Posterior vena cava (tissue), 2 donors: ENCODE measurements at places on chromosomes 1 and 21.

- no peak for DNase-seq
Observed at GRCh38 chr1:168285971-168286927, 5.6 kb downstream of the TBX19 start.

- DNase-seq, result no peak
Observed at GRCh38 chr1:99180915-99181314, 83.4 kb upstream of the PLPPR4 start.

DNA sequence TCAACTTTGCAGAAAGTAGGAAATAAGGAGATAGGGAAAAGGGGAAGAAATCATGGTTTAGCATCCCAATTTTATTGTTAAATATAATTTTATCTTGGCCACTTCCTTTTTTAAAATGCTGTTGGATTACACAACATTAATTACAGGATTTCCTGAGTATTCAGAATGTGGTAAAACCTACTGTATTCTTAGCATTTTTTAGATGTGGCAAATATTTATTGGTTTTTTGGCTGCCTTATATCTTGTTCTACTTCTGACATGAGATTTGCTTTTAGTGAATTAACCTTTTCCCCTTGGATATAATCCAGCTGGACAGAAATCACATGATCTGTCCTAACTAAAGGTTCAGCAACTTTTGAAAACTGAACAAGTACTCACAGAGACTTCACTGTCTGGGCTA lies 104.9 kb downstream of the PTGS2 start:
- DNase-seq, result no peak

DNA sequence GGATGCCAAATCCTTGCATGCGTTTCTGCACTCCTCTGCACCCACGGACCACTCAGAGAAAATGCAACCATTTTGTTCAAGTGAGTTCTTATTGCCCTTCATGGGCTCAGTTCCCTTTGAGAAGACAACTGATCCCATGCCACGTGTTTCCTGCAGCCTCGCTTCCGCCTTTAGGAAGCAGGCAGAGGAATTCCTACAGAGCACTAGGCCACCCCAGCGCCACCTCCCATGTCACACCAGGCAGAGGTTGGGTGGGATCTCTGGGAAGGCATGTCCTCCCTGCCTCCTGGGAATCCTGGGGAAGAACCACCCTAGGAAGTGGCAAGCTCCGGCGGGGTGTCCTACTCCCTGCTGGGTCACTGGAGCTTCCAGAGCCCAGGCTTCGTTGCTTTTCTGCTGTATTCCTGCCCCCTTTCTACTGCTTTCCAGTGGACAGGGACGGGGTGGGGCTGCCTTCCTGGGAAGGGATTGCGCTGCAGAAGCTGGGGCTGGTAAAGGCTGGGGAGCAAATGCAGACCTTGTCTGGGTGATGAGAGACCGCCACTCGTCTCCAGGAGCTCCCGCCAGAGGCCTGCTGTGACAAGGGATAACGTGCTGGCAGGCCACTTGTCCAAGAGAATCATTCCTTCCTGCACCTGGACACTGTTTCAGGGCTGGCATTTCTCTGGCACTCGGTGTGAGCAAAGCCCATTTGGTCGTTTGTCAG lies 478.2 kb upstream of the VAMP3 start:
- DNase-seq, result no peak

DNA sequence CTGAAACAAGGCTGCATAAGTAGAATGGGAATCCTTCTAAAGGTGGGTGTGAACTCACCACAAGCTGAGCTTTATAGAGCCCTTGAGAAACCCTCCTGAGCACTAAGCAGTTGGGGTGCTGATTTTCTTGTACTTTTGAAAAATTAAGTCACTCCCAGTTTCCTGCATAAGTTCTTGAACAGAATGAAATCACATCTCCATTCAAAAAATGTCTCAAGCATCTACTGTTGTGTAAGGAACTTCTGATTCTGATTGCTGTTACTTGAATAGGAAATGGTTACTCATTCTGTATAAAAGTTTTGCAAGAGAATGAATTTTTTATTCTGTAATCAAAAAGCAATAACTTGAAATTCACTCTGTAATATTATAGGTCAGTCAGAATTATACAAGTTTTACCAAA lies 50.8 kb upstream of the WNT2B start:
- DNase-seq, result no peak

GRCh38 chr1:182955596-182956588 lies 2.9 kb upstream of the SHCBP1L start:
- no peak for DNase-seq

DNA sequence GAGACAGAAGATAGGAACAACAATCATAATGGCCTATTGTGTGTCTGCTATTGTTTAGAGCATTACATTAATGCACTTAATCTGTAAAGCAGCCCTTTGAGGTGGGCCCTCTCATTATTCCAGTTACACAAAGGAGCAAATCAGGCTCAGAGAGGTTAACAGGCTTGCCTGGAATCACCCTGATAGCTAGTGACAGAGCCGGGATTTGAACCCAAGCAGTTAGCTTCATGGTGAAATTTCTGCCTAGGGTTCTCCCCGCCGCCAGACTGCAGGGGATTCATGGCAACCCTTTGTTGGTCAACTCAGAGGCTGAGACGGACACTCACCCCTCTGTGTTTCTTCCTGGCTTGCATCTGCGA lies 7.1 kb downstream of the HEYL start:
- no peak for DNase-seq

DNA sequence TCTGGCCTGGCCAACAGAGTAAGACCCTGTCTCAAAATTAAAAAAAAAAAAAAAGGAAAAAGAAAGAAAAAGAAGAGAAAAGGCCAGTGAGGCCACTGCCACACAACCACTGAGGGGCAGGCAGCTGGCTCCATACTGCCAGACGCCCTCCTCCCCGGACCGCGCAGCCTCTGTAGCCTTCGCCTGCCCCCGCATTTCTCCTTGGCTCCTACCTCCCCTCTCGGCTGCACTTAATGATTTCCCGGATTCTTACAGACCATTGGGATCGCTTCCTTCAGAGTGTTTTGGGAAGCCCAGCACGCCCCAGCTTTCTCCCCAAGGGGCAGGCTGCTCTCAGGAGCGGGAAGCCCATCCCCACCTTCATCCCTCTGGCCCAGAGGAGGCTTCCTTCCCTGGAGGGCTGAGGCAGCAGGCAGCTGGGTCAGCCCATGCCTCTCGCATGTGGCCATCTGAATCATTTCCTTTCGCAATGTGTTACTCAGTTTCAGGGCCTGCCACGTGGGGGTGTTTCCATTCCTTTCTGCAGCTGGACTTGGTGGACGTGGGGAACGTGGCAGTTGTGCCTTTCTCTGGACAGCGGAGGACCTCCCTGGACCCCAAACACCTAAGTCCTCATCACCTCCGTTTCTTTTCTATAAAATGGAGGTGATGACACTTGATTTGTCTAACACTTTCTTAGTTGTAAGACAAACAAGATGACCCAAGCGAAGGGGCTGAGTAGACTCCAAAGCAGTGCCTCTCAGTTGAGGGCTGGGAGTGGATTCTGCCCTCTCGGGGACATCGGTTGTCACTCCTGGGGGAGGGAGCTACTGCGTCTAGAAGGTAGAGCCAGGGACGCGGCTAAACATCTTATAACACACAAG lies 2.3 kb downstream of the SLC2A5 start:
- peak; percentile 87 for DNase-seq

- DNase-seq, result no peak
Observed at GRCh38 chr1:76080552-76081079, 6.1 kb downstream of the ST6GALNAC3 start.

DNA sequence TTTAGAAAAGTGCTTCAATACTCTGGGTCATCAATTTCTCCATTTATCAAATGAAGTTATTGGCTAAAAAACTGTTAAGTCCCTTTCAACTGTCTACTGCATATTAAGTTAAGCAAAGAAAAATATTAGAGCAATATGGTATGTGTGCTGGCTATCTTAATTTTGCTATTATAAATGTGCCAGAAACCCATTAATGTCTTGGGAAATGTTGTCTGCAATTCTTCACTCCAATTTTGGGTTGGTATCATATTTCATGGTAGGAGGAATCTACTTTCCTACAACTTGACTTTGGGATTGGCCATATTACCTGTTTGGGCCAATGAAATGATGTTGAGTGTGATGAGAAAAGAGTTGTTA lies 1063.9 kb downstream of the PLA2G4A start:
- DNase-seq, result no peak

GRCh38 chr1:180906511-180906910 lies 6.2 kb upstream of the KIAA1614 start:
- no peak for DNase-seq

DNA sequence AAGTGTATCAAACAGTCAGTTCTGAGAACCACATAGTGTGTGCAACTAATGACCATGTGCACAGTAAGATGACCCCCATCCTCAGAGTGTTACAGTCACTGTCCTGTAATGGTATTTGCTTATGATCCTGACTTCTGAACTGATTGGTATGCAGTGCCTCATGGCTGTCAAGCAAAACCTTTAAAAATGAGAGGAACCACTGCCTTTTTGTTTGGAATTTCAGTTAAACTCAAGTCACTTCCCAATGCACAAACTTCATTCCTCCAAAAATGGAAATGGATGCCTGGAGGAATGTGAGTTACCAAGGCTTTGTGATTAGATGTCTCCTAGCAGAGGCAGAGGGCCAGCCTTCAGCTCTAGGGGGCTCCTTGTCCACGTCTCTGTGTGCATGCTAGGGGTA lies 10.5 kb downstream of the C1orf198 start:
- DNase-seq, result no peak

GRCh38 chr1:113242481-113242880 lies 147.8 kb upstream of the MAGI3 start:
- DNase-seq, result no peak

DNA sequence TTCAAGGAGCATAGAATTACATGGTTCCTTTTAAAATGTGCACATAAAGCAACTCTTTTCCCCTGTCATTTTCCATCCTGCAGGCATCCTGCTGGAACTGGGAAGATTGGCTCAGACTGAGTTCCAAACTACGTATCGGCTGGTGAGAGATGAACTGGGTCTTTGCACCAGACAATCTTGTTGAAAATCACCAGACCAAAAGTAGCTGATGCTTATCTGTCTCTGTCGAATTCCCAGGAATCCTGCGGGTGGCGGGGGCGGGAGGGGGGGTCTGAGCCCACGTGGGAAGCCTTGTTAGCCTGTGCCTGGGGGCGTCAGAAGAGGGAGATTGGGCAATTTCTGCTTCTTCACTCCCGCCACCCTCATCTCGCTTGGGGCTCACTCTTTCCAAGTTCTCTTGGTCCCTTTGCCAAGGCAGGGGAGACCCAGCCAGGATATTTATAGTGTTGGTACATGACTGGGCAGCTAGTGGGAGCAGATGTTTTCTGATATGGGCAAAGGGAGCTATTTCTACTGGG lies 90.1 kb upstream of the SLC25A33 start:
- no peak for DNase-seq

- no peak for DNase-seq
Observed at GRCh38 chr21:36163750-36164741, 7.4 kb downstream of the DOP1B start.

DNA sequence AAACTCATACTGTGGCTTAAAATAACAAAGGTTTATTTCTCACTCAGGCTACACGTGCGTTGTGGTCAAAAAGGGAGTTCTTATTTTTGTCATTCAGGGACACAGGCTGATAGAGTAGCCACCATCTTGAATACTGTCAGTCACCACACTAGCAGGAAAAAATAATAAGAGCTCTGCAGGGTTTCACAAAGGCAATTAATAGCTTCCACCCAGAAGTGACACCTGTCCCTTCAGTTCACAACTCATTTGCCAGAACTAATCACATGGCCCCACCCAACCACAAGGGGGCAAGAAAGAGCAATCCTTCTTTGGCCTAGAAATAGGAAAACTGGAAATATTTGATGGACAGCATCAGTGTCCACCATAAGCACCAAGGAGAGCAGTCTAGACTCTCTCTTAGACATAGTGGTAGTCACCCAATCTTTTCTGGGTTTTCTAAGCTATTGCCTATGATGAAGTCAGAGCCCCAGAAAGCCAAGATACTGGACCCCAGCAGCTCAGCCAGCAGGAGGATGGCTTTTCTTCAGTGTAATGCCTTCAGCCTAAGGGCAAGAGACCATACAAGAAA lies 8.2 kb downstream of the HAPLN2 start:
- peak; percentile 63 for DNase-seq

- no peak for DNase-seq
Observed at GRCh38 chr1:164731161-164731876, 172.3 kb downstream of the PBX1 start.

GRCh38 chr21:32794644-32795079 lies 23.1 kb upstream of the PAXBP1 start:
- no peak for DNase-seq

GRCh38 chr1:180424848-180425457 lies 77.4 kb downstream of the ACBD6 start:
- no peak for DNase-seq

- DNase-seq, result no peak
Observed at GRCh38 chr1:167462341-167462740, 56.0 kb downstream of the CD247 start.

DNA sequence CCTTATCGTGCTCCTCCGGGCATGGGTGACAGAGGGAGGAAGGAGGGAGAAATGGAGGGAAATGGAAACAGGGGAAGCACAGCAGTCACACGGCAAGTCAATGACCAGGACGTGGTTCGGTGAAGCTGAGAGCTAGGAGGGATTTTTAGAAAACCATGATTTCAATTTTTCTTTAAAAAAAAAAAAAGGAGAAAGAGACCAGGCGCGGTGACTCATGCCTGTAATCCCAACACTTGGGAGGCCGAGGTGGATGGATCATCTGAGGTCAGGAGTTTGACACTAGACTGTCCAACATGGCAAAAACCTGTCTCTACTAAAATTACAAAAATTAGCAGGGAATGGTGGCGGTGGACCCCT lies 776 bp upstream of the TNFRSF9 start:
- no peak for DNase-seq

- no peak for DNase-seq
Observed at GRCh38 chr21:36516281-36516680, 36.4 kb upstream of the CLDN14 start.

DNA sequence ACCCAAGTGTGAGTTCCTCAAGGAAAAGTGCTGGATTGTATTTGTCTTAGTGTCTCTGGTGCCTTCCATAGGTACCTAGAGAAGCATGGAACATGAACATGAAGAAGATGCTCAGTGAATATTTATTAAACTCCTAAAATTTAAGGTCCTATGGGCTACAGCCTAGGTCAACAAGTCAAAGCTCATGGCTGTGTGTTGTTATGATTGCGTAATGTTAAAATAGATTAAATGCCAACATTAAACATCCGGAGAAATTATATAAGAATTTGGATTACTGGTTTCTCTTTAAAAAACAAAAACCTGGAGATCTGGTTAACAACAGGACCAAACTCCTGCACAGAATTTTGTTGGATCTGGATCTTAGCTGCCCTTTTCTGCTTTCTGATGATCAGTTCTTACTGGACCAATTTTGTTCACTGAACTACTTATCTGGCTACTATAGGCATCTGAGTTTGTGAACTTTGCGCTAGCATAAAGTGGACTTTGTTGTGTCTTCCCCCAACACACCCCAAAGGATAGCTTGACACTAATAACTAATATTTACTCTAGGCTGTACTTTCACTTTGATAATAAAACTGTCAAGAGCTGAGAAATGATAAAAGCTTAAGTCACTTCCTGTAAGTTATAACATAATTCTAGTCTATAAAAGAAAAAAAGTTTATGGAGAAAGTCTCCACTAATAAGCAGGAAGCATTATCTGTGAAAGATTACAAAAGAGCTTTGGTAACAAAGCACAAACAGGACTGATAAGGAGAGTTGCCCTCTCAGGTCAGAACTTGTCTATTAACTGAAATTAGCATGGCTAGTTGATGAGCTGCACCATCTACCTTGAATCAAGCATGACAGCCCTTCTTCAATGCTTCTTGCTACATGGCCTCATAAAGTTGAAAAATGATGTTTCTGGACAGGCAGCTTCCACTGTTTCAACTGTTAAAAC lies 20.7 kb downstream of the F5 start:
- no peak for DNase-seq

GRCh38 chr1:235675152-235675890 lies 25.7 kb upstream of the GNG4 start:
- DNase-seq, result no peak
